ENCODE measurements at places on chromosomes 1 and 21.

DNA sequence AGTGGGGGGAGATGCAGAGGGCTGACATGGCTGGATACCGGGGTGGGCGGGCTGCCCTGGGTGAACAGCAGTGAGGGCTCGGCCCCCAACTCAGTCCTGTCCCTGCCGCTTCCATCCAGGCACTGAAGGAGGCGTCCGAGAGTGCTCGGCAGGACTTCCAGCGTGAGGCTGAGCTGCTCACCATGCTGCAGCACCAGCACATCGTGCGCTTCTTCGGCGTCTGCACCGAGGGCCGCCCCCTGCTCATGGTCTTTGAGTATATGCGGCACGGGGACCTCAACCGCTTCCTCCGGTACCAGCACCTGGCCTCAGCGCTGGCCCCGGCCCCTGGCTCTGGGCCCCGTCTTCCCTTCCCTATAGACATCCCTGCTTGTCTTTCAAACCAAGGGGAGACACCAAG is 15.6 kb downstream of the NTRK1 start:
- DNase-seq, result no peak

DNA sequence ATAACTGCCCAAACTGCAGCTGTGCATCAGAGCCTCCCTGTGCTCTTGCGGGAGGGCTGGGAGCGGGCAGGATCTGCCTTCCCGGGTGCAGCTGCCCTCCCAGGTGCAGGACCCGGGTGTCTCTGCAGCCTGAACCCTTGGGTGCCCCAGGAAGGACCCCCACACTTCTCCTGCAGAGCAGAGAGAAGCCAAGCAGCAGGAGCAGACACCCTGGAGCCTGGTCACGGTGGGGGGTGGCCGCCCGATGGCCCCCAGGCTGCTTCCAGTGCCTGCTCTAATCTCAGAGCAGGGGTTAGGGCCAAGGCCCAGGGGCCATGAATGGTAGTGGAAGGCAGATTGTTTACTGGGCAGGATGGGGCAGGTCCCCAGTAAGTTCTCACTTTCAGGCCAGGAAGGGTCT is 83.0 kb downstream of the RHOU start:
- no peak for DNase-seq

GRCh38 chr1:171468120-171468750 is 17.1 kb upstream of the PRRC2C start:
- DNase-seq, result no peak

DNA sequence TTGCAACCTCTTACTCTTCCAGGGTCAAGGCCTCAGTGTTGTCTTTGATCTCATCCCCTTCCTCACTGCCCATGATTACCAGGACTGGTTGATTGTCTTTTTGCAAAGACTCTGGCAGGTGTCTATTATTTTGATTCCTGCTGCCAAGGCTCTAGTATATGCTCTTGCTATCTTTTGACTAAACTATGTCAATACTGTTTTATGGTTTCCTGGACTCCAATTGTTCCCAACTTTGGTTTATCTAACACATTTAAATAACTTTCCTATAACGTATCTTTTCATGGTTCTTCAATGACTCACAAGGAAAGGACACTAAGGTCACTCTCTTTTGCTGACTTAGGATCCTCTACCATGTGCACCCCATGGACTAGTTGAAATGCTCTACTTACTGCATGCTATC is 141.5 kb downstream of the PTPRC start:
- no peak for DNase-seq

DNA sequence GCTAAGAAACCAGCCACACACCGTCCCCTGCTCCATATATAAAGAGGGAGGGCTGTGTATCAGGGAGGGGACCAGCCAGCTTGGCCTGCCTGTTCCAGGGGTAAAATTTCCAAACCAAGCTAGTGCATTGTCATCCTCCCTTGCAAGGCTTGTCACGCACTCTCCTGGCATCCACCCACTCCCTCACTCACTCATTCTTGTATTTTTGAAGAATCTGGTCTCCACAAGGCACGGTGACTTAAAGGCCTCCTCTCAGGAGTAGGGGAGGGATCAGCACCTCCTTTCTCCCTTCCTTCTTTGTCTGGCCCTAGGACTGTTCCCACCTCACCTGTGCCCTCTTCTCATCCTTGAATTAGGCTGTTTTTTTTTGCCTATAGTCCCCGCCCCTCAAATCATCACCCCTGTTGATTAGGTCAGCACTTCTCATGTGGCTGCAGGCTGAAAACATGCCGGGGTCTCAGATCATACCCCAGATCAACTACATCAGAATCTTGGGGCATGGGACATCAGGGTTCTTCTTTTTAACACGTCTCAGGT is 5.0 kb downstream of the ABCA4 start:
- no peak for DNase-seq

DNA sequence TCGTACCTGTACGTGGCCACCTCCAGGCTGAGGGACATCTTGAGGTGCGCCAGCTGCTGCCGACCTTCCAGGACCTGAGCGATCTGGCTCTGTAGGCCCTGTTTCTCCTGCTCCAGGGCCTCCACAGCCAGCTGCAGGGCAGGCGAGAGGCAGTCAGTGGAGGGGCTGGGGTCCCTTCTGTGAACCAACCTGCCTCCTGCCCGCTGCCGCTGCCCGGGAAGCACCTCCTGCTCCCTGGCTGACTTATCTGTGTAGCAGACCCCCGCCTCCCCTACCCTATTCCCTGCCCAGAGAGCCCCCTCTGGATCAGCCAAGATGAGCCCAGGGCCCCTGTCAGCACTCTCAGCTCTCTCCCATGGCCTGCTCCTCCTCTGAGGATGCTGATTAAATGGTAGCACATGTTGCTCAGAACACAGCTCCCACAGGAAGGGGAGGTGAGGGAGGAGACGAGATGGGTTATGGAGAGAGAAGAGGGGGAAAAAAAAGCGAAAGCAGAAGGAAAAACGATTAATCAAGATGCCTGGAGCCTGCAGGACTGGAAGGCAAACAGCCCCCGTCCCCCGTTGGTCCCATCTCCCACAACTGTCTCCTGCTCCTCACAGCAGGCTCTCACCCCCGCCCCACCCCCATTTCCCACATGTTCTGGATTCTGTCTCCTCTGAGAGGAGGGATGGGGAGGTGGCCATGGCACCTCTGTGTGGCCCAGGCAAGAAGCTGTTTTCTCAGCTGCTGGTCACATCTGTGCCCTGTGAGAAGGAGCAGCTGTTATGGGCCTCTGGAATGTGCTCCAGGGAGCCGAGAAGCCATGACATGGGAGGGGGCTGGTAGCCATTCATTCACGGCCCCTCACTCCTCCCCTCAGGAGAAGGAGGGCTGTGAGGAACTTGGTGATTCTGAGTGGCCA is 1.7 kb downstream of the NES start:
- DNase-seq, result no peak

DNA sequence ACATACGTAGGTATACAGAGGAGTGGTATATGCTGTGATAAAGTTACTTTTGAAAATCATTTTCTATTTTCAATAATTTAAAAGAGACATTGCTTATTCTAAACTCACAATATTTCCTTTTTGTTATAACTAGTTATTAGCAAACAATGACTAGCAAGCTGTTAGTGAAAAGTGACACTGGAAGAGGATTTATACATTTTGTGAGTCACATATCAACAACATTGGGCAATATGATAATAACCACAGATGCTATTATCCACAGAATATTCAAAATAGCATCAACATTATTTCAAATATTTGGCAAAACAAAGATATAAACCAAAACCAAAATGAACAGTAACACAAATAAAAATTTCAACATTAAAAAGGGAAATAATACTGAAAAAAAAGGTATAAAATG is 104.0 kb upstream of the HP1BP3 start:
- no peak for DNase-seq

- no peak for DNase-seq
Observed at GRCh38 chr1:166302989-166303758, 136.4 kb upstream of the FAM78B start.

- no peak for DNase-seq
Observed at GRCh38 chr1:106836708-106837107, 219.8 kb upstream of the PRMT6 start.

- DNase-seq, result no peak
Observed at GRCh38 chr21:36105327-36105842, 29.5 kb upstream of the CBR3 start.

- DNase-seq, result no peak
Observed at GRCh38 chr1:63829349-63830327, 55.8 kb downstream of the ROR1 start.

- DNase-seq, result no peak
Observed at GRCh38 chr1:246214708-246215509, 292.2 kb downstream of the SMYD3 start.
